ENCODE measurements at places on chromosomes 4 and X.

GRCh38 chrX:54452920-54453319, 12.7 kb downstream of the TSR2 start:
- no peak for DNase-seq

DNA sequence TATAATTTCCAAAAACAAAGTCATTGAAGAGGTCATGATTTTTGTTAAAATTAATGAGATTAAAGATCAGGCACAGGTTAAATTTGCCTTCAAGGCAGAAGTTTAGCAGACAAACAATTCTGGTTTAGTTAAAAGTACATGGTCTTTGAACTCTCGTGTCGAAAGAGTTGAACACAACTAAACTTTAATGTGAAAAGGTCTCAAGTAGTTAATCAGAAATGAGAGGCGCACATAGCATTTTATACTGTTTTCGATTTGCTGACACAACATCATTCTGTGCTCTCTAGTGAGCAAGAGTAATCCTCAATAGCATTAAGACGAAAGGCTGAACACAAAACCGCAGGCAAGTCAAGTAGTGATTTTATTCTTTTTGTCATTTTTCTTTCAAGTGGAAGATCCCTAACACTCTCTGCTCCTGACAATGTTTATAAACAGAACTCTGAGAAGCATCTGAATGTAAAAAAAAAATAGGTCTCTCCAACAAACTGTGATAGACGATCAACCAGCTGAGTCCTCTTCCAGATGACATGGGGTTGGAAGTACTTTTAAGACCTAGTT, 49.8 kb downstream of the SH3RF1 start:
- DNase-seq, result no peak

GRCh38 chr4:23070848-23071570, 378.3 kb downstream of the GBA3 start:
- no peak for DNase-seq

GRCh38 chrX:115448146-115448545, 112.8 kb upstream of the PLS3 start:
- DNase-seq, result no peak

GRCh38 chr4:143441678-143442077, 71.8 kb upstream of the SMARCA5 start:
- DNase-seq, result no peak

GRCh38 chr4:126209147-126209546, 894.4 kb downstream of the FAT4 start:
- no peak for DNase-seq

Data from naive thymus-derived CD8-positive, alpha-beta T cell (primary cell).